ENCODE measurements at places on chromosomes 13 and 19.

DNA sequence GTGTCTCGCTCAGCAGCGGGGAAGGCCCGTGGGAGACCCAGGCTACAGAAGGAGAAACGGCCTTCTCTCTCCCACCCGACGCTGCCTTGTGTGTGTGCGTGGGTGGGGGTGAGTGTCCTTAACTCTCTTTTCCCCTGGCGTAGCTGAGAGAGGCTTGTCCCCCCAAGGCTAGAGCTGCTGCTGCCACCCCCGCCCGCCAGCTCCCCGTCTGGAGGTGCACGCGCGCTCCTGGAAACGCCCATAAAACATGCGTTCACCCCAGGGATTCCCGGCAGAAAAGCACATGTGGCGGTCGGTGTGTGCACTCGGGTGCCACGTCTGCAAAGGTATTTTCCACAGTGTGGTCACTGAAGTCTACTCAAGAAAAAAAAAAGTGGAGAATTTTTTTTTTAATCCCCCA is 36.1 kb downstream of the GADD45B start:
- no peak for DNase-seq

DNA sequence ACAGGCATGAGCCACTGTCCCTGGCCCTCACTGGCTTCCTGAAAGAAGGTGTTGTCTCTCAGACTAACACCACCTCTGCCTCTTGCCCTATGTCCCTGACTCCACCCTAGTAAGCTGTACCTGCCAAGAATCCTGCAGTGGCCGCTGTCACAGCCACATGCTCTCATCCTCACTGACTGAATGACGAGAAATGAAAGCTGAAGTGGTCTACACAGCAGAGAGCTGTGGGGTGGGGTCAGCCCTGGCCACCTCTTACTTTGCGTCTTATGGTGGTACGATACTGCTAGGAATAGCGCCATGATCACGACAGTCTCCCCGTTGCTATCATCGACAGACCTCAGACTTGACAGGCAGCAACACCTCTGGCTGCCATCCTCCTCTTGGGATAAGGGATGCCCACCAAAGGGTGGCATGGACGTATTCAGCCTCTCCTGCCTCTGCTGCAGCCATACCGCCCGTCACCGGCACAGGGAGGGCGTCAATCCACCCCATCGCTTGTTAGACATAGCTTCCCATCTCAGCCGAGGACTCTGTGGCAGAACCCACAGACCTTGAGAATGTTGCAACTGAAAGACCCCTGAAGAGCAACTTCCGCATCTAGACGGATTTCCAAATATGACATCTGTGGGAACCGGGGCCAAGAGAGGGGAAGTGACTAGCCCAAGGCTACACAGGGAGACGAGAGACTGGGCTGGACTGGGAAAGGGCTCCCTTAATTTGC is 809 bp downstream of the MYO1F start:
- no peak for DNase-seq

DNA sequence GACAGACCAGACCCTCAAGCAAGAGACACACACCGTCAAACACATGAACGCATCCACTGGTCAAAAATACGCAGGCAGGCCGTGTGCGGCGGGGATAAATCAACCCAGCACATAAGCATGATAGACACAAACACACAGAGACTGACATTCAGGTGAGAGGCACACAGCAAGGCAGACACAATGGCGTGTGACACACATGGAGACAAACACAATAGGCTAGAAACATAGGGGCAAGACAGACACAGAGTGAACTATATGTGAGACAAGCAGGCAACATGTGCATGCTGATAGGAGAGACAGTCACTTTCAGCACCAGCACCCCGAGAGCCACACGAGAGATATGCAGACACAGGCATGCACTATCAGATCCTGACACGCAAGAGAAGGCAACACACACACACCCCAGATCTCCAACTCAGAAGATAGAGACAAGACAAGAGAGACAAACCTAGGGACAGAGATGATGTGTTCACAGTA is 6.9 kb upstream of the JUNB start:
- no peak for DNase-seq

GRCh38 chr19:43780706-43781525 is at the start of gene KCNN4:
TSS of gene KCNN4 (minus strand) at chr19:43780973. CDS start at chr19:43780861, 112 bp downstream.
- peak; percentile 75 for DNase-seq

- no peak for DNase-seq
These were observed 4.8 kb downstream of the LSR start for GRCh38 chr19:35253316-35254286.

Measured in stimulated activated CD4-positive, alpha-beta T cell treated with anti-CD3 and anti-CD28 coated beads, Interleukin-15, amount 100 ng/mL, for 48 hours (primary cell).